A549 treated with AZD2906 at 1 μM for 4 hours (cell line): ENCODE measurements at places on chromosomes 6 and 20. TPM values are rescaled to one million over a fixed set of nuclear protein-coding genes. Genes with fewer than 3 reads are reported as not detected.

AKAP12 gene
- 120 to 196 TPM (median 153 TPM) in 5 replicates for total RNA-seq

BEND6 gene
- total RNA-seq = 0.68 to 1.1 TPM (median 0.84 TPM) in 5 replicates

DNMT3B gene
- total RNA-seq = 3.1 to 4.3 TPM (median 3.9 TPM) in 5 replicates

HAO1 gene
- not detected in 5 replicates for total RNA-seq

ID4 gene
- total RNA-seq = 0.48 to 1.0 TPM (median 0.86 TPM) in 5 replicates

AVP gene
- not detected in 5 replicates for total RNA-seq
